Activated naive CD4-positive, alpha-beta T cell treated with anti-CD3 and anti-CD28 coated beads, Interleukin-2, amount 50 U/mL, for 72 hours (primary cell): ENCODE measurements at places on chromosomes 5 and 9.
A peak's percentile ranks its signal among the peaks of the same experiment; 100 is the strongest.

DNA sequence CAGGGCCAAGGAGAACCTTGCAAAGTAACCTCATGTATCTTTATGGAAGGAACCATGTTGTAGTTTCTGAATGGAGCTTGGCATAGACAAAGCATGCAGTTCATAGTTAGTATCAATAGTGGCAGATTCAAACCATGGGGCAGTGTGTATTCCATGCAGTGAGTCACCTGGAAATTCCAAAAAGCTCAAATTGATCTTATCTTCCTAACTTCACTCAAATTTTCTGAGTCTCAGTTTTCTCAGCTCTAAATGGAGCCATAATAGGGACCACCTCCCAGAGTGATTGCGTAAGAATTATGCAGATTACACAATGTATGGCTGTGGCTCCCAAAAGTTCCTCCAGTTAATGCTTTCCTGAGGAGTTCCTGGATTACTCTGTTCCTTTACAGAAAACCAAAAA lies 549.9 kb upstream of the KLF4 start:
- no peak for DNase-seq

GRCh38 chr9:129879103-129879699 lies 43.9 kb downstream of the USP20 start:
- DNase-seq = no peak

- DNase-seq = no peak
Observed at GRCh38 chr5:58505971-58506640, 14.9 kb downstream of the GAPT start.

GRCh38 chr9:70262366-70262765 lies 3.6 kb downstream of the SMC5 start:
- no peak for DNase-seq

GRCh38 chr5:9670371-9670770 lies 40.2 kb upstream of the TAS2R1 start:
- no peak for DNase-seq

DNA sequence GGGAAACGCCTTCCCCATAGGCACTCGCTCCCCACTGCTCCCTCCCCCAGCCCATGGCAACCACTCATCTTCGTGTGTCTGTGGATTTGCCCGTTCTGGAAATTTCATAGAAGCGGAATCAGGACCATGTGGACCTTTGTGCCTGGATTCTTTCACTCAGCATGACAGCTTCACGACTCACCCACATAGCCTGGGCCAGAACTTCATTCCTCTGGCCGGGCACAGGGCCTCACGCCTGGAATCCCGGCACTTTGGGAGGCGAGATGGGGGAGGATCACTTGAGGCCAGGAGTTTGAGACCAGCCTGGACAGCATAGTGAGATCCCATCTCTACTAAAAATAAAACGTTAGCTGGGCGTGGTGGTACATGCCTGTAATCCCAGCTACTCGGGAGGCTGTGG lies 12.1 kb upstream of the DIPK1B start:
- no peak for DNase-seq

DNA sequence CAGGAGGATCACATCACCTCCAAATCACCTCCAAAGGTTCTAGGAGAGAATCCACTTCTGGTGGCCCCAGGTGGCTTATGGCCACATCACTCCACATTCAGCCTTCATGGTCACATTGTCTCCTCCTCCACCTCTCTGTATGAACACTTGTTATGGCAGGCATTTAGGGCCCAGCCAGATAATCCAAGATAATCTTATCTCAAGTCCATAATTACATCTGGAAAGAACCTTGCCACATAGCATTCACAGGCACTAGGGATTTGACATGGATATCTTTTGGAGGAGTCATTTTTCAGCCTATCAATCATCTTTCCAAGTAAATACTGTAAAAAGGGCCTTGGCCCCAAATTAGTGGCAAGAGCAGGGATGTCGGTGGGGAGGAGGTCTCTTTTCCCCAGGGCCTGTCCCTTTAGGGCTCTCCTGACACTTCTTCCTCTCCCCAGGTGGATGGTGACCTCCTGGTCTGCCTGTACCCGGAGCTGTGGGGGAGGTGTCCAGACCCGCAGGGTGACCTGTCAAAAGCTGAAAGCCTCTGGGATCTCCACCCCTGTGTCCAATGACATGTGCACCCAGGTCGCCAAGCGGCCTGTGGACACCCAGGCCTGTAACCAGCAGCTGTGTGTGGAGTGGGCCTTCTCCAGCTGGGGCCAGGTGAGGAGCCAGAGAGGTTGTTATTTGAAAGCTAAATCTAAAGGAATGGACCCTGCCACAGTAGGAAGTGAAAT lies 140.9 kb downstream of the SAXO1 start:
- no peak for DNase-seq

DNA sequence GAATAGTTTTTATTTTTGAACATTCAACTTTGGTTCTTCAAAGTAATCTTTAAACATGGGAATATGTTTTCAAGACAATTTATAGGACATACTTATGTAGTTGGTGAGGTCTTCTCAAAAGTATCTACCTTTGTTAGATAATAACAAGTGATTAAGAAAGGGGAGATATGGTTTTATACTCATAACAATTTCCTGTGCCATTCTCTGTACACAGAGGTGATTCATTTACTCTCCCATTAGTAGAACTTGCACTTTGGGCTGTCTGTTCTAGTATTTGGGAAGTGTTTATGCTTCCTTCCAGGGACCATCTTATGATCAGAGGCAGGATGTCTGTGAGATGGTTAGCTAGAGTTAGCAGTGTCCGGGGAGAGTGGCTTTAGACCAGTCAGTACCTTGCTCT lies 15.2 kb downstream of the LSM11 start:
- DNase-seq = no peak

- DNase-seq = no peak
Observed at GRCh38 chr5:172207511-172207910, 13.5 kb downstream of the EFCAB9 start.

DNA sequence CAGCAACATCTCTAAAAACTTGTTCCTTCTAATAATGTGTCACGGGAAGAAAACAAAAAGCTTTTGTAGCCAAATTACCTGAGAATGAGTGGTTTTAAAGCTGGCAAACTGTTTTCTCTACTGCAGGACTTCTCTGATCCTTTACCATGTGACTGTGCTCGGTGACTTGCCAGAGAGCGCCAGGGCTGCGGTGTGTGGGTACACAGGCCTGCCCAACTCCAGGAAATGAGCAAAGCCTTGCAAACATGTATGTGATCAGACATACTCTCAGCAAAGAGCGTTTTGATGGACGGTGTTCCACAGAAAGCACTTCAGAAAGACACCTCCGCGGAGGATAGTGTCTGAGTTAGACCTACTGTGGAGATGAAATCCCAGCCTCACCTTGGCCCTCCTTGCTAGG lies 157.3 kb downstream of the SPOCK1 start:
- no peak for DNase-seq

GRCh38 chr5:83687124-83687619 lies 33.5 kb downstream of the HAPLN1 start:
- DNase-seq = no peak

- no peak for DNase-seq
Observed at GRCh38 chr5:16618138-16618897, 1.5 kb upstream of the RETREG1 start.

DNA sequence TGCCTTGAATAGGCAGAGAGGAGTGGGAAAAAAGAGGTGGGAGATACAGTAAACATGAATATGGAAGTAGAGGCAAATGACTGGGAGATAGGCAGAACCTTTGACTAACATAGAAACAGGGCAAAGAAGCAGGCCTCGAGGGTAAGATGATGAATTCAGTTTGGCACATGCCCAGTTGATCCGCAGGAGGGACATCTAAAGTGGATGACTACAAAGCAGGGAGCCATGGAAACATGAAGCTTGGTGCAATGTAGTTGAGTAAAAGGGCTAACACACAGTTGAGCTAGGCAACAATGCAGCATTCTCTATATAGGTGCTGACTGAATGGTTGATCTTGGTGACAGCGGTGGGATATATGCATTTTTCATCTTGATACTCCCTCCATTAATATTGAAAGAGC lies 253.8 kb downstream of the DMRT2 start:
- DNase-seq = no peak

DNA sequence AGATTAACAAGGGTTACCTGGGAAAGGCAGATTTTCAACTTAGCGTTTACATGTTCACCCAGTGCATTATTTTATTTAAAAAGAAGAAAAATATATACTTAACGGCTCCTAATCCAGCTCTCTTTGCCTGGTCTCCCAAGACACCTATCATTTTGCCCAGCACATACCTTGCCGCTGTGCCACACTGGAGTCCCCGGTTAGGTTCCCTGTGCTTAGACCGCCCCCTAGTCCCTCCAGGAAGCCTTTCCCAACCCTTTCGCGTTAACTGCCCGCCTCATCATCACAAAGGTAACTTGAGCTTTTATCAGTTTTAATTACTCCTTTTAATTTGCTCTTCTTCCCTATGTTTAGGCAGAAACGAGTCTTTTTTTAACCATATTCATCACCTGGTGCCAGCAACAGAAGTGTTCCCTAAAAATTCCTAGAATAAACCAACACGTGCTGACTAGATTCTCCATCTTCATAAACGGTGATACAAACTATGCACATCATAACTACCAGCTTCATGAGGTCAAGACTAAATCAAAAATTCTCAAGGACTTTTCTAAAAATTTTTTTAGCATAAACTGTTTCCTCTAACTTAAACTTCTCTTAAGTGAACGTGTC lies 19.7 kb downstream of the DNAJA1 start:
- no peak for DNase-seq

DNA sequence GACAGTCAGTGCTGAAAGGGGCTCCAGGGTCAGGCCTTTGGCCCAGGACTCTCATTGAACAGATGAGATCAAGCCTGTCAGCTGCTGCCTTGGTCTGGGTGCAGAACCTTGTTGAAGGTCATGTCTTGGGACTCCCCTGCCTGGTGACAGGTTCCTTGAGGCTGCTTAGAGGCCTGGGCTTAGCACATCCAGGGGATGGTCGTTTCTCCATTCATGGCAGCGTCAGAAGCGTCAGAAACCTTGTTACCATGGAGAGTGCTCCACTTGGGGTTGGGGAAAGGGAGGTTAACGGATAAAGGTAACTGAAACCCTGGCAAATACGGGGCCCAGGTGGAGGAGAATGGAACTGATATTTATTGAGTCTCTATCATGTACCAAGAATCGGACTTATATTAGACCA lies 8.8 kb downstream of the ARPC5L start:
- peak; percentile 22 for DNase-seq

GRCh38 chr5:110855961-110856360 lies 117.2 kb downstream of the SLC25A46 start:
- DNase-seq = no peak

- no peak for DNase-seq
Observed at GRCh38 chr5:172339264-172340180, 56.0 kb upstream of the UBTD2 start.

- no peak for DNase-seq
Observed at GRCh38 chr5:89418407-89419085, 535.6 kb upstream of the MEF2C start.

DNA sequence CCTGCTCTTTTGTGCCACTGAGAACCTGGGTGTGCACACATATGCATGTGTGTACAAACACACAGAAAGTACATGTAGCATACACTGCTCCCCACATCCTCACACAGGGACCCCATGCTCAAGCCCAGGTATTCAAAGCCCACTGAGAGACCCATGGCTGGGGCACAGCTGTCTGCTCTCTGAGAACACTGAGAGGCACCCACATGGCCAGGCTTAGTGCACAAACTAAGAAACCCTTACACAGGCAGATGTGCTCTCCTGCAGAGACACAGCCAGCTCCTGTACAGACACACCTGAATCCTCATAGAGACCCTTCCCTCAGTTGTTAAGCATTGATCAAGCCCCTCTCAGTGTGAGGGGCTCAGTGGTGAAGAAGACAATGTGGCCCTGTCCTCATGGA lies 92.5 kb downstream of the CACNA1B start:
- DNase-seq = no peak

DNA sequence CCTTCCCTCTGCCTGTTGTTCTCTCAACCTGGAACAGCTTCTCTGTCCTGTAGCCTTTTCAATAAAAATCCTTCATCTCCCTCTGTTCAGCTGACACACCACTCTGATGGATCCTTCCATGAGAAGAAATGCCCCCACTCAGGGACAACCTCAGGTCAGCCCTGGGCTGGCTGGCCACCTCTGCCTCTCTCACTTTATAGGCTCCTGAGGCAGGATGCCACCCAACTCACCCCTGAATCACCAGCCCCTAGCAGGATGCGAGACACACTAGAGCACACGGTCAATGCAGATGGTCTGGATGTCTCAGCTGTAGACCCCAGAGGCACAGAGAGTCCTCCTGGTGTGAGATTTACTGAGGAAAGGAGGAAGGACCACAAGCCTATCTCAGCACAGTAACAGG lies 93.8 kb downstream of the GABBR2 start:
- no peak for DNase-seq

- DNase-seq = no peak
Observed at GRCh38 chr9:5551368-5552150, 41.2 kb downstream of the PDCD1LG2 start.

DNA sequence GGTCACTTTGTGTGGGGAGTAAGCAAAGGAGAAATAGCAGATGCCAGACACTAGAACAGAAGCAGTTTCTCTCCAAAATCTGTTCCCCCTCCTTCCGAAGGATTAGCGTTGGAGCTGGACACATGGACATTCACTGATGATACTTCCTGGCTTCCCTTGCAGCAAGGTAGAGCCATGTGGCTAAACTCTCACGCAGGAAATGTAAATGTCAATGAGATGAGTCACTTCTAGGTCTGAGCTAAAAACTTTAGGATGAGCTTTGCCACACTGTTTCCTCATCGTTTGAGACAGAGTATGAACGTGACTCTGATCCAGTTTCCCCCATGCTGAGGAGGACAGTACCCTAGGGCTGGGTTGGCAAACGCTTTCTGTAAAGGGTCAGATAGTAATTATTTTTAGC lies 5.1 kb downstream of the BHMT2 start:
- DNase-seq = no peak

DNA sequence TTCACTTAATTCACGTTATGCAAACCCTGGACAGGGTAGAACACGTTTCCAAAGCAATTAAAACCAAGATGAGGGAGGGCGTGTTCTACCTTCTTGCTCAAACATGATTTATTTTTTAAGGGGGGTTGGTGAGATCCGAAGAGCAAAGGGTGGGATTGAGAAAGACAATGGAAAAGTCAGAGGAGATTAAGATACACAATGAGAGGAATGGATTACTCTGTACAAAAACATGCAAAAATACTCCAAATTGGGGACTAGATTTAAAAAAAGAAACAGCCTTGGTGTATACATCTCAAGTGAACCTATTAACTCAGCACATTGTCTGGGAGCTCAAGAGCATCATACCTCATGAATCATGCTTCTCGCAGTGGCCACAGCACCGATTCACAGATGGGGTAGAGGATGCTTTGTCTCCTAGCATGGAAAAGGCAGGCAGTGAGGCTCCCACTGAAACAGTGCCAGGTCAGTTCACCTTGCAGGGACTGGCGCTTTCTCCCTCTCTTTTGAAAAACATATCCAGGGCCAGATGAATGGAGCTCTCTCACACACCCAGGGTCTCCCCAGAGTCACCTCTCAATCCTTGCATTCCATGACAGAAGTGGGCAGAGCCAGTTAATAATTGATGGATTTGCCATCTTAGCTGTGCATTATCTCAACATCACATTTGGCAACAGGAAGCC lies 459.7 kb downstream of the BNC2 start:
- DNase-seq = no peak
